Colonic mucosa (tissue), 4 donors: ENCODE measurements at places on chromosomes 7 and 10. TPM values are rescaled to one million over a fixed set of nuclear protein-coding genes. Genes with fewer than 3 reads are reported as not detected.

DNA sequence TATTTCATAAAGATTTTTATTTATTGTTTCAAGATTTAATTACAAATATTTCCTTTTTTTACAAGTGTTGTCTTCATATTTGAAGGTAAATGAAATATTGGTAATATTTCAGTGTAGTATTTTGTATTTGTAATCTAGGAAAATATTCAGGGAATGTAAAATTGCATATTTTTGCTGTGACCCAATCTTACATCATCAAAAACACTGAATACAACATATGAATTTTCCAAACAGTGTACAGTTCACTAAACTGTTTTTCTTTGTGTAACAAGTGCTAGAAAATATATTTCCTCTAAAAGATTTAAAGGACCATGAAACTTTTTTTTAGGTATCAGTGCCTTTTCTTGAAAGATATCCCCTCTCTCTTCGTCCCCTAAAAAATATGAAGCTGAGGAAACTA lies 251.9 kb upstream of the KCND2 start:
- DNase-seq, result no peak
- H3K27ac ChIP-seq, result no peak overlapping the region
- H3K27me3 ChIP-seq, result no peaks in the 10 kb centered on the region
- H3K36me3 ChIP-seq, result no peaks in the 10 kb centered on the region

- DNase-seq, result no peak
- H3K27me3 ChIP-seq, result no peaks in the 10 kb centered on the region
- peaks cover 6% of the 10 kb centered on the region for H3K4me1 ChIP-seq
- no peak overlapping the region for H3K27ac ChIP-seq
- H3K36me3 ChIP-seq, result no peaks in the 10 kb centered on the region
Observed at GRCh38 chr7:988426-988911, 5.5 kb downstream of the CYP2W1 start.

DNA sequence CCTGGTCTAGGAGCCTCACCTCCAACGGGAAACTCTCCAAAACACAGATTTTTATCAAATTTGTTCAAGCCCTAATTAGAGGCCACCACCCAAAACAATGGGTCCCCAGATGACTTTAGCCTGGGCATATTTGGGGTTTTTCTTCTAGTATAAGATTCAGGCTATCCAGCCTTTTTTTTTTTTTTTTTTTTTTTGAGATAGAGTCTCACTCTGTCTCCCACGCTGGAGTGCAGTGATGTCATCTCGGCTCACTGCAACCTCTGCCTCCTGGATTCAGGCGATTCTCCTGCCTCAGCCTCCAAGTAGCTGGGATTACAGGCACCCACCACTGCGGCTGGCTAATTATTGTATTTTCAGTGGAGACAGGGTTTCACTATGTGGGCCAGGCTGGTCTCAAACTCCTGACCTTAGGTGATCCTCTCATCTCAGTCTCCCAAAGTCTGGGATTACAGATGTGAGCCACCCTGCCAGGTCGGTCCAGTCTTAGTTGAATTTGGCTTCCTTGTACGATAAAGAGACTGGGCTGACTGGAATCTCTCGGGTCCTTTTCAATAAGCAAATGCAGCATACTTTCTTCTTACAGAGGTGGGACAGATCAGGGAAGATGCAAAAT lies 91.4 kb upstream of the KLF6 start:
- peaks cover 6% of the 10 kb centered on the region for H3K4me1 ChIP-seq
- H3K36me3 ChIP-seq, result no peaks in the 10 kb centered on the region
- DNase-seq, result no peak
- no peaks in the 10 kb centered on the region for H3K27me3 ChIP-seq
- peak overlapping the region; percentile 21 for H3K27ac ChIP-seq

Gene AKR1C8
- total RNA-seq, result not detected

DNA sequence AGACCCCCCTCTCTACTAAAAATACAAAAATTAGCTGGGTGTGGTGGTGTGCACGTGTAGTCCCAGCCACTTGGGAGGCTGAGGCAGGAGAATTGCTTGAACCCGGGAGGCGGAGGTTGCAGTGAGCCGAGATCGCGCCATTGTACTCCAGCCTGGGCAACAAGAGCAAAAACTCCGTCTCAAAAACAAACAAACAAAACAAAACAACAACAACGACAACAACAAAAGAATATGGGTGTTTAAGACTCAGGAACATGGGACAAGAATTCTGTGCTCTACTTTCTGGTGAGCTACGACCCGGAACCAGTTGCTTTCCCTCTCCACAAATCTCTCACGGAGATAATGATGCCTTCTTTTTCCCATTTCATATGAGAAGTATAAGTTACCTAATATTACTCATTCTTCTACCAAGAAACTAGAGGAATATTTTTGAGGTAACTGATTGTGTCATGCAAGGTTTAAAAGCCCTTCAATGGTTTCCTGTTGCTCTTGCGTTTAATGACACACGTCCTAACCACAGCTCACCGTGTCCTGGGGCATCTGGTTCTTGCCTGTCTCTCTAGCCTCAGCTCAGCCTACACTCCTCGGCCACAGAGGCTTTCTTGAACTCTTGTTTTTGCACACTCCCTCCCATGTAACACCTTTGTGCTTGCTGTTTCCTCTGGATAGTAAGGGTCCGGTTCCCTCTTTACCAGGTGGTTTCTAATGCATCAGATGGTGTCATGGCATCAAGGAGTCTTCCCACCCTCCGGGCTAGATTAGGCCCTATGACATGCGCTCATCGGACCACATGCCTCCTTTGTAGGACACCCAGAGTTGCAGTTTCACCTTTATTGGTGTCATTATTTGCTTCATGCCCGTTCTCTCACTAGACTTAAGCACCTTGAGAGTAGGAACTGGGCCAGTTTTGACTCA lies 67.5 kb downstream of the PFKFB3 start:
- H3K4me1 ChIP-seq, result peaks cover 4% of the 10 kb centered on the region
- no peak overlapping the region for H3K27ac ChIP-seq
- H3K4me3 ChIP-seq, result no peak overlapping the region
- DNase-seq, result peak; percentile 18

- DNase-seq, result no peak
- H3K4me1 ChIP-seq, result no peaks in the 10 kb centered on the region
- H3K27ac ChIP-seq, result no peak overlapping the region
- no peak overlapping the region for H3K4me3 ChIP-seq
- no peaks in the 10 kb centered on the region for H3K36me3 ChIP-seq
Observed at GRCh38 chr7:85776691-85777345, 590.0 kb upstream of the SEMA3D start.

Gene DIP2C
- 7.6 TPM for total RNA-seq

DNA sequence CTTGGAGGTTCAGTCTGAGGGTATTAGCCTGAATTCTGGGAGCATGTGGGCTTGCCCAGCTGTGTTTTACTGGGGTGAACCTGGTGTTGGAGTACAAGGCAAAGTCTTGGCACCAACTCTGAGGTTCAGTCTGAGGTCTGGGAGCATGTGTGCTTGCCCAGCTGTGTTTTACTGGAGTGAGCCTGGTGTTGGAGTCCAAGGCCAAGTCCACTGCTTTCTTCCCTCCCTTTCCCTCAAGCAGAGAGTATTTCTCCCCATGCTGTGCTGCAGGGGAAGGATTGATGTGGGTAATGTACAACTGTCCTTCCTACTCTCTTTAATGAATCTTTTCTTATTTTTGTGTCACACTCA lies 236.1 kb downstream of the NXPH1 start:
- H3K4me1 ChIP-seq, result no peaks in the 10 kb centered on the region
- no peak overlapping the region for H3K27ac ChIP-seq
- no peaks in the 10 kb centered on the region for H3K27me3 ChIP-seq
- no peak for DNase-seq

DNA sequence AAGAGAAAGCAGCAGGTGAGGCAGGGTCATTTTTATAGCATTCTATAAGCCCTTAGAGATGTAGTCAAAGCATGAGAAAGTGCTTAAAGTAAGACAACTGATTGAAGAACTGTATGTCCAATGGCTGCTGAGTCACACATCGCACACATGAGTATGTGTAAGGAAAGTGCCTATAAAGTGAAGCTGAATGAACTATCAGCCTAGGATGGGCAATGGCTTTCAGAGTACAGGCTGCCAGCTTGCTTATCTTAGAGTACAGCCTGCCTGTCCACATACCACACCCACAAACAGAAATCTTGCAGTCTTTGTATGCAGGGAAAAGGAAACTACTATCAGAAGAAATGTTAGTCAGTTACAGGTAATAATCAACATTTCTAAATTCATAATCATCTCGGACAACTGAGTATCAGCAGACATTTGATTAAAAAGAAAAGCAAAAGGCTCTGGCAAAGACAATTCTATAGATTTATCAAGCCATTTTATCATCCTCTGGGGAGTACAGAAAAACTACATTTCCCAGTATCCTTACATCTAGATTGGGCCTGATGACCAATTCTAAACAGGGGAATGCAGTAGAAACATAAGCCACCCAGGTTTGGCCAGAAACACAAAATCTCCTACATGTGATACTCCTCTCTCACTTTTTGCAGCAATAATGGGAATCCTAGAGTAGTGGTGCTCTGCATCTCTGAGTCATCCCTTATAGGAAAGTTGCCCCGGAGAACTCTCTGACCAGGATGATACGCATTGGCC lies 16.2 kb upstream of the EPHB6 start:
- no peak overlapping the region for H3K4me3 ChIP-seq
- H3K4me1 ChIP-seq, result no peaks in the 10 kb centered on the region
- no peaks in the 10 kb centered on the region for H3K27me3 ChIP-seq
- no peaks in the 10 kb centered on the region for H3K36me3 ChIP-seq

DNA sequence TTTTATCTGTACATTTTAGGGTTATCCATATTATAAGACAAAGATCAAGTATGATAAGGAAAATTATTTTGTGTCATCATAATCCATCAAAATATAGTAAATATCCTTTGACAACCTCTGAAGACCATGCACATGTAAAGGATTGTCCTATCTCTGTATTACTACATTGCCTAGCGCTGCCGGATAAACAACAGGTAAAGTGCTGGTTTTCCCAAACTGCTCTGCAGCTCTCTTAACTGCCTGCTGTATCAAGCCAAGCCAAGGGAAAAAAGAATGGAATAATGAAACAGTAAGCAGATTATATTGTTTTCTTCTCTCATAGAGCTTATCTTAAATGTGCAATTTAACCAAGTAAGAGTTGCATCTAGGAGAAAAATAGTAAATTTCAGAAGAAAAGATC lies 70.8 kb downstream of the PTF1A start:
- no peaks in the 10 kb centered on the region for H3K36me3 ChIP-seq
- no peaks in the 10 kb centered on the region for H3K4me1 ChIP-seq
- no peak overlapping the region for H3K27ac ChIP-seq
- no peak overlapping the region for H3K4me3 ChIP-seq
- no peak for DNase-seq

DNA sequence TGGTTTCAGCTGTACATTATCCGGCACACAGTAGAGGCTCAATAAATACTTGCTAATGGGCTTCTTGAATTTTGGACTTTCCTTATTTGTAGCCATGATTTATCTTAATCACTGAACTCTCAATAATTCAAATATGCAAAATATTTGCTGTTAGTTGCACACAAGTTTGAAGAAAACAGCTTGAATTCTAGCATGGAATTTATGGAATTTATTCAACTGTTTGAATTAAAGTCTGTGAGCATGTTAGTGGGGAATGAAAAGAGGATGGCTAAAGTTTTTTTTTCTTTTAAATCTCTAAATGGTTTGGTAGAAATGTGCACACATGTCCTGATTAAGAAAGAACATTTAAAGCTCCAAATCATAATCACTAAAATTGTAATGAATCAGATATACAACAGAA lies 42.5 kb downstream of the SIRT1 start:
- no peak for DNase-seq
- no peak overlapping the region for H3K4me3 ChIP-seq
- H3K27me3 ChIP-seq, result no peaks in the 10 kb centered on the region
- no peaks in the 10 kb centered on the region for H3K36me3 ChIP-seq

Gene HNRNPF
- 394 TPM for total RNA-seq

- no peak overlapping the region for H3K4me3 ChIP-seq
- no peak for DNase-seq
- H3K4me1 ChIP-seq, result no peaks in the 10 kb centered on the region
Observed at GRCh38 chr7:142585425-142585824, 163.8 kb upstream of the PRSS1 start.

GRCh38 chr7:132078891-132079735 lies 497.2 kb downstream of the PLXNA4 start:
- H3K4me3 ChIP-seq, result no peak overlapping the region
- H3K36me3 ChIP-seq, result no peaks in the 10 kb centered on the region
- H3K27me3 ChIP-seq, result no peaks in the 10 kb centered on the region
- no peak for DNase-seq
- no peak overlapping the region for H3K27ac ChIP-seq
- H3K4me1 ChIP-seq, result no peaks in the 10 kb centered on the region

DNA sequence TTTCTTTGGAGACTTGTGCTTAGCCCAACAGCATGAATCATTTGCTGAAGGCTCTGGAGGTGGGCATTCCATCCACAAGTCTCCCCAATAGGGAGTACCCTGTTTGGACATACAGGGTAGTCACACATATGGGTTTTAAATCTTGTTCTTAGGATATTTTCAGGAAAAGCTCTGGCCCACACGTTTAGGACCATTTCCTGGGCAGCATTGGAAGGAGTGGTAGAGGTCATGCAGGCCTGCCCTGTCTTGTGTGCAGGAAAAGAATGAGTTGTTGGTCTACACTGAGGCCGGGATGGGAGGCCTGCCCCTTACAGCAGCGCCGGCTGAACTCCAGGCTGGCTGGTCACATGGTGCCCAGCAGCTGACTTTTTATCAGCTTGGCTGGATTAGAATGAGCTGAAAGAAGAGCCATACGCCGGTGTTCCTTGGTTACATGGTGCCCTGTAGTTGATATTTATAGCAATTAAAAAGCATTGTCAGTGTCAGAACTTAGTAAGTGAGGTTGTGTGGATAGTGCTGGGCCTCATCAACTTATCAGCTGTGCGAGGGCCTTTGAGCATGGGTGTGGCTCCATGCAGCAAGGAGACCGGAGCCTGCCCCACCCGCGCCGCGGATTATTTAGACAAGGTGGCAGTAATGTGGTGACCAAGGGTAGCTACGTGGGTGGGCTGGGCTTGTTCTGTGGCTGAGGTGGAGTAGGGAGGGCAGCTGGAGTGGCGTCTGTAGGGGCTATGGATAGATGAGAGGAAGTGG lies 28.6 kb downstream of the OGDH start:
- peaks cover 64% of the 10 kb centered on the region for H3K4me1 ChIP-seq
- H3K4me3 ChIP-seq, result no peak overlapping the region
- peak; percentile 91 for DNase-seq
- no peaks in the 10 kb centered on the region for H3K36me3 ChIP-seq
- no peaks in the 10 kb centered on the region for H3K27me3 ChIP-seq

DNA sequence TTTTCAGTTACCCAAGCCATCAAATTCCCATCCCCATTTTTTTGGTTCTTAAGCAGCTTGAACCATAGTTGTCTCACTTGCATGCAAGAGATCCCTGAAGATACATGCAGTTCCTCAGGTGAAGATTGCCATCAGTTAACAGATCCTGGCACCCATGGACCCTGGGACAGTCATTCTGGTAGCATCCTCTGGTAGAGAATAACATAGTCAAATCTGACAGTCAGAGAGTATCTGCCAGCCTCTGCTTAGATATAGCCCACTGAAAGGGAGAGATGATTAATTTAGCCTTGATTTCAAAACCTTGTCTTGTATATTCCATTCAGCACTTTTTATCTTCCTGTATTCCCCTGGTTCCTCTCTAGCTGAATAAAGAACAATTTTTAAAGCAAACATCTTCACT lies 280.4 kb downstream of the KCNMA1 start:
- H3K27me3 ChIP-seq, result no peaks in the 10 kb centered on the region
- no peak for DNase-seq
- no peaks in the 10 kb centered on the region for H3K36me3 ChIP-seq
- no peak overlapping the region for H3K4me3 ChIP-seq
- no peaks in the 10 kb centered on the region for H3K4me1 ChIP-seq
